Endothelial cell of umbilical vein (primary cell): ENCODE measurements at places on chromosomes 3 and 15. TPM values are rescaled to one million over a fixed set of nuclear protein-coding genes. Genes with fewer than 3 reads are reported as not detected.
A peak's percentile ranks its signal among the peaks of the same experiment; 100 is the strongest.

DNA sequence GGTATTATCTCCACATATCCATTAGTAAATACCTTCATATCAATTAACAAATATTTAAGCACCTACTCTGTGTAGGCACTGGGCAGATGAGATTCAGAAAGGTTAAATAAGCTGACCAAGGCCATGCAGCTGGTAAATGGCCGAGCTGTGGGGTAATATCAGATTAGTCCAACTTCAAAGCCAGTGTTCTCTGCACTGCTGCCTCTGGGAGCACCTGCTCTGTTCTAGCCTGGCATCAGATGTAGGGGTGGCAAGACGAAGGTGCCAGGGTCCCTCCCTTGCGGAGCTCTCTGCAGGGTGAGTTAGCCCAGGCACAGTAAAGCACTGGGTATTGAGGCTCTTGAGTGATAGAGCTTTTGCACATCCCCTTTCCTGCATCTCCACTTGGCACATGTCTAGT is 5.5 kb downstream of the TATDN2 start:
- DNase-seq, result no peak

DNA sequence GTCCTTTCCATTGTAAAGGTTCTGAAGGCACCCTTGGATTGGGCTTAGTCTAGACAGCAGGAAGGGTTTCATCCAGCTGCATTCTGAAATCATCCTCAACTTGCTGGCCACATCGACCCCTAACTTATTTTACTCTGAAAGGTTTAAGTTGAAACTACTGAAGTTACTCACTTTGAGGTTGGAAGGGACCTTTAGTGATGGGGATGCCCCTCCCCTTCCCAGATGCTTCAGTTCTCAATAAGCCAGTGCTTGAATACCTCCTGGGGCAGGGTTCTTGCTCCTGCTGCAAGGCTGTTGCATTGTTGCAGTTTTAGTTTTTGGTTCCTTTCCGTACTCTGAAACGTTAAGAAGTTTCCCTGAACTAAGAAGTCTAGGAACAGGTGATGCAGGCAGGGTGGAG is 26.4 kb downstream of the FGD5 start:
- DNase-seq, result no peak

- DNase-seq, result no peak
Measured at GRCh38 chr3:47385796-47386195, 5.0 kb downstream of the PTPN23 start.

- DNase-seq, result no peak
Measured at GRCh38 chr3:1348547-1348946, 255.7 kb downstream of the CNTN6 start.

DNA sequence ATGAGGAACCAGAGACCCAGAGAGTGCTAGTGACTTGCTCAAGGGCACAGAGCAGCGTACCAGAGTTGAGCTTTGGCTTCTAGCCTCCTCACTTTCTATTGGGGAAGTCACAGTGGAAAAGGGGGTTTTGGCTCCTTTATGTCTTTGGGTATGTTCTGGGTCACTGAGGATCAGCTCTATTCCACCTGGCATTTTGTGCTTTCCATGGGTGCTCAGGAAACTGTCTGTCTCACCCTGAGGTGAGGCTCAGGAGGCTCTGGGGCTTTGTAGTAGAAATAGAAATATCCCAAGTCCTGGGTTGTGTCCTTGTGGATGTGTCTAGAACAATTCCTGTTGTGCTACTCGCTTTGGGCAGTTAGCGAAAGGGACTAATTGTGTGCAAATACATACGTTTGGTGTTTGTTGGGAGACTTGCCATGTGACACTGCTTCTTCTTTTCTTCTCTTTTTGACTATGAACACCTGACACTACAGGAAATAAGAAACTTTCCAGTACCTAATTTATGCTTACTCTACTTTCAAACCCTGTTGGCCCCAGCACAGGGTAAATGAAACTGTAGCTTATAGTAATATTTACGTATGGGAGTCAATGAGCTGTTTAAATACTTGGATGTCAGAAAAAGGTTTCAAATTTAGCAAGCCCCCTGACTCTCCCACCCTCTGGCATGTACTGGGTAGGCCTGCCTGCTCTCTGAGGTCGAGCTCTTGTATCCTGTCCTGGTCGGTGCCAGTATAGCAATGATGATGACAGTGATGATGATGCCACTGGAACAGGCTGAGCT is 35.6 kb downstream of the SMAD3 start:
- no peak for DNase-seq

DNA sequence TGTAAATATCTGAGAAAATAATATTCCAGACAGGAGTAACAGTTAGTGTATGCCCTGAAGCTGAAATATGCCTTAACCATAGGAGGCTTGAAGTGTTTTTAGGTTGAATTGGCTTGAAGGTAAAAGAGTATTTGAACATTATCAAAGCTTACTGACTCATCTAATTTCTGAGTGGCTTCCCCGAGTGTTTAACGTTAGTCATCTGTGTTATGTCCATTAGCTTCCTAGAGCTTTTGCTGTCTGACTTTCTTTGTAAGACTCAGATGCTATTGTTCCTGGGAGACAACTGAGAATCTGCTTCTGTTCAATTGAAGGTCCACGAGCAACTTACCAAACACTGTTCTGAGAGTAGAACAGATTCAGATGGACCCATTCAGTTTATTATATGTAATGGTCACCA is 656.8 kb upstream of the NECTIN3 start:
- peak; percentile 79 for DNase-seq

- DNase-seq, result no peak
Measured at GRCh38 chr15:76376029-76376428, 39.5 kb downstream of the ISL2 start.

- DNase-seq, result no peak
Measured at GRCh38 chr15:92305343-92305742, 88.3 kb upstream of the ST8SIA2 start.

DNA sequence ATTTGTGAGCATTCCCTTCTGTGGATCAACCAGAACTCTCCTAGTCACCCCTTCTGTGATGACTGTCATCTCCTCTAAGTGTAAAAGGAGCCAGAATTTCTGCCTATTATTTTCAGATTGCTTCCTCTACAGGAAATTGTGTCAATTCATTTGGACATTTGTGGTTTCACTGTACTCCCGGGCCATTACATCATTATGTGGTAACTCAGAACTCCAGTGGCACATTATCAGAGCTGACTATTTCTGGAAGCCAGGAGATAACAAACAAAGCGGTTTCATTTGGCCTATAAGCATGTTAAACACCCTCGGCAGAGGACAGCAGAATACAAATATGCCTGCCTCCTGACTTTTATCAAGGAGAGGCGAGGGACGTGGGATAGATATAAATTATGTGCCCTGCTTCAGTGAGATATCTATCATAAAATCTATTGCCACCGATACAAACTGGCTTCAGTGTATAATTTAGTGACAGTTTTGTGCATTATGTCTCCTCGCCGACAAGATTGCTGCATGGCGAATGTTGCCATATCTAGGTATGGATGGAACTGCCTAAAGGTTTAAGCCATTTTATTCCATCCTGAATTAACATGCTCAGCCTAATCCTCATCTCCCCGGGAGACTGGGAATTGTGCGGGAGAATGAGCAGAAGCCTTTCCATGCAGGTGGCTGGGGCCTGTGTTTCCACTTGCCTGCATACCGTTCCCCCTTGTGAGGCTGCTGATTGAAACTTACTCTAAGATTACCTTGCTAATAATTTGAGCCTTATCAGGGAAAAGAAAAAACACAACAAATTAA is 193.4 kb upstream of the SEMA6D start:
- DNase-seq, result peak; percentile 66

DNA sequence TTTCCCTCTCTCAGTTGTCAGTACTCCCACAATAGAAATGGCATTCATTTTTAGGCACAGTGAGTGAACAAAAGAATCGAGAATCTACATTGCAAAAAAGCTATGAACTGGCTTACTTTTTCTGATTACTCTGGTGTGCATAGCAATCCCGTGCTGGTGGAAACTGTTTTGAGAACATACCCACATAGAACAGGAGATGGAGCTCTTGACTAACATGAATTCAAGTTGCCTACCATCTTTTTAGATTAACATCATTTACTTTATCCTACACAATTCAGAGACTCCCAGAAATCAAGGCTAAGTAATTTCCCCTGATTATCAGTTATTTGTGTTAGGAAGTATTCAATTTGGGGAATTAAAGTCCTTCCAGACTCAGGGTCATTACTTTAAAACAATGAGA is 326.6 kb downstream of the ARPP21 start:
- DNase-seq, result peak; percentile 38

DNA sequence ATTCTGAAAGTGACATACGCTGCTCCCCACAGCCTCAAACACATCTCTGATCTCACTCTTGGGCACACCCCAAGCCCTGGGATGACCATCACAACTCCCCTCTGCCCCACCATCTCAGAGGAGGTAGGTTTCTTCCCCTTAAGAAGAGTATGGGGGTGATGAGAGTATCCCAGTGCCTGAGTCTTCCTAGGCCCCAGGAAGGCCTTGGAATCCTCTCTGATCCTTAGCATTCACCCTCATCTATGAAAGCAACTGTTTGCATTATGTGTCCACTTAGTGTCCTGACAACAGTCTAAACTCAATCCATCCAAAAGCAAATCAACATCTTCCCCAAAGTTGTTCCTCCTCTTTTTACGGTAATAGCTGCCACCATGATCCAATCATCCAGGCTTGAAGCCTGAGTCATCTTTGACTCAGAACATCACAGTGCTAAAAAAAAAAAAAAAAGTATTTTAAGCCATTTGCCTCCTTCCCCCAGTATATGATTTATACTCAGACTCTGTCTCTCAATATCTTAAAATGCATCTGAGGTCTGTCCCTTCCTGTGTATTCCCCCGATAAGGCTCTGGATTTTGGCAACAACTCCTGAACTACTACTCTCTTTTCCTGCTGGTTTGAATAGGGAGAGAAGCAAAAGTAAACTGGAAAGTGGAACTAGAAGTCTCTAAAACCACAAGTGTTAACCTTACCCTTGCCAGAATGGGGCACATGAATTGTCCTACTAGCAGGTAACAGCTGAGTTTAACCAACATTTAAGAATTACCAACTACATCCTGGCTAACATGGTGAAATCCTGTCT is 22.5 kb downstream of the POPDC2 start:
- peak; percentile 91 for DNase-seq

- DNase-seq, result no peak
Measured at GRCh38 chr15:85128621-85129020, 147.0 kb downstream of the PDE8A start.

DNA sequence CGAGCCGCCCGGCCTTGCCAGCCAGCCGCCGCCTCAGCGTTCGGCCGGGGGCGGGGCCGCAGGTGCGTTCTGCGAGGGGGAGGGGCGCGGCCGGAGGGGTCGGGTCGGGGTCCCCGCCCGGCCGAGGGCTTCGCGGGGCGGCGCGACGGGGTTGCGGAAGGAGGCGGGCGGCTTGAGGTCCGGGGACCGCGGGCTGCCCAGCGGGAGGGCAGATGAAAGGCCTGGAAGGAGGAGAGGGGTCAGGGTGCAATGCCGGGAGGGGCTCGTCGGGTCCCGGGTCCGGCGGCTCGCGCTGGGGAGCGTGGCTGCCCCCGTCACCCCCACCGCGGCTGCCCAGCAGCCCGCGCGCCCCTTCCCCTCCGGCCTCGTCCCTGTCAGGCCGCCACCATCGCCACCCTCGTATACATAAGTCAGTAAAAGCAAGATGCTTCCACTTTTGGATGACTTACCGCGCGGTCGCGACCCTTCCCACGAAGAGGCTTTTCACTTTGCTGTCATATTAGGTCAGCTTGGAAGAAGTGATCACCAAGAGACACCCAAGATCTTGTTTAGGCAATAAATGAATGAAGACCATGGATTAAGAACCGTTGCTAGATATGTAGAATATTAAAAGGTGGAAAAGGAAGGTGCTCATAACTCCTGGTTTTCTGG is 620 bp upstream of the ANP32A start:
- peak; percentile 41 for DNase-seq

DNA sequence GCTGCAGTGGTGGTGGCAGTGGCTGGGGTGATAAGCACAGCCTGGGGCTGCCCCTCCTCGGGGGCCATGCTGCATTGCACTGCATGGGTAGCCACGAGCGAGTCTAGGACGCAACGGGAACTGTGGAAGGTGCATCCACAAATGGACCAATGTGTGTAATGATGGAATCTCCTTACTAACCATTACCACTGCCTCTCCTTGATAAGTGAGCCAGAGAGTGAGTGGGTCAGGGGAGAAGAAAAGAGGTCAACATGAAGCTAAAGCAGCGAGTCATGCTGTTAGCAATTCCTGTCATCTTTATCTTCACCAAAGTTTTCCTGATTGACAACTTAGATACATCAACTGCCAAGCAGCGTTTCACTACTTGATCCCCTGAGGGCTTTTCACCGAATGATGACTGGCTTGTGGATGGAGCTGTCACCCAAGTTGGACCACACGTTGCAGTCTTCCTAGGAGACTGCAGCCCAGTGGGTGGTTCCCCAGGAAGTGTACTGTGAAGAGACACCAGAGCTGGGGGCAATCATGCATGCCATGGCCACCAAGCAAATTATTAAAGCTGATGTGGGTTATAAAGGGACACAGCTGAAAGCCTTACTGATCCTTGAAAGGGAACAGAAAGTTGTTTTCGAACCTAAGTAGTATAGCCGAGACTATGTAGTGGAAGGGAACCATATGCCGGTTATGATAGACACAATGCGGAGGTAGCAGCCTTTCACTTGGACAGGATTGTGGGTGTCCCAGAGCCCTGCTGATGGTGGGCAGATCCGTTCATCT is 20.6 kb downstream of the SAMD7 start:
- DNase-seq, result no peak

DNA sequence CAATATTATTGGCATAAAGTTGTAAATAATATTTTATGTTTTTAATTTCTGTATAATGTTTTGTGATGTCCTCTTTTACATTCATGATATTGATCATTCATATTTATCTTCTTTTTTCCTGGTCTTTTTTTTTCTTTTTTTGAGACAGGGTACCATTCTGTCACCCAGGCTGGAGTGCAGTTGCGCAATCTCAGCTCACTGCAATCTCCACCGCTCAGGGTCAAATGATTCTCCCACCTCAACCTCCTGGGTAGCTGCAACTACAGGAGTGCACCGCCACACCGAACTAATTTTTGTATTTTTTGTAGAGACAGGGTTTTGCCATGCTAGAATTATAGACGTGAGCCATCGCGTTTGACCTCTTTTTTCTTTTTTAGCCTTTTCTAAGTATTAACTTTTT is 52.9 kb downstream of the USF3 start:
- no peak for DNase-seq

DNA sequence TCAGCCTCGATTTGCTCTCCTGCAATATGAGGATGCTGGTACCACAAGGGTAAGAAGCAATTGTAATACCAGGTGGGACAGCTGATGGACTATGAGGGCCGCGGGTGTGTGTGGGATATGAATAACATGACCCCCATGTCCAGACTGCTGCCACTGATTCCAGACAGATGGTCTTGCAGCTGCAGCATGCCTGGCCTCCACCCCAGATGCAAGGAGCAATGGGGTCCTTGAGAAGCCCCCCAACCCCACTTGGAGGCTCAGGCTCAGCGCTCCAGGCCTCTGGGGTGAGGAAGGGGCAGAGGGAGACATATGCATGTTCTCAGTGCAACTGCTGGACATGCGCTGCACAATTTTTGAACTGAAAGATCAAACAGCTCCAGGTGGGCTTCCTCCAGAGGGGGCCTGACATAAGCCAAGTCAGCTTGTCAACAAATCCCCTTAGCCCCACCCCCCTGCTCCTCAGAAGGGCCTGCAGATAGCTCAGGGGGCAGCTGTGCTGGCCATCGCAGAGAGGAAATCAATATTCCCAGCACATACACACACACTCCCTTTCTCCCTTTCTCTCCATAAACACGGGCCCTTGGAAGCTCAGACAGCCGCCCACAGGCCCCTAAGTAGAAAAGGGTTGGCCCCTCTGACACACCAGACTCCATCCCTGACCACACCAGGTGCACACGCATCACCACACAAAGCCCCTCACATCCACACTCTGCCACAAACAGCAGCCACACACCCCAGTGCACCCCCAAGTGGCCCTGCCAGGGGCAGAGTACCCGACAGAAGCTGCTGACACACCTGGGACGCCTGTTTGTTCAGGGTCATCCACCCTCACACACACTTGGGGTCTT is 107.0 kb downstream of the IQSEC1 start:
- DNase-seq, result peak; percentile 39

SYNPR gene
- total RNA-seq, result not detected in 2 replicates

TM4SF18 gene
- 142 and 158 TPM in 2 replicates for total RNA-seq

CCDC33 gene
- total RNA-seq, result not detected in 2 replicates
